OCI-M1 (cell line): ENCODE measurements at places on chromosomes 3 and 15.

DNA sequence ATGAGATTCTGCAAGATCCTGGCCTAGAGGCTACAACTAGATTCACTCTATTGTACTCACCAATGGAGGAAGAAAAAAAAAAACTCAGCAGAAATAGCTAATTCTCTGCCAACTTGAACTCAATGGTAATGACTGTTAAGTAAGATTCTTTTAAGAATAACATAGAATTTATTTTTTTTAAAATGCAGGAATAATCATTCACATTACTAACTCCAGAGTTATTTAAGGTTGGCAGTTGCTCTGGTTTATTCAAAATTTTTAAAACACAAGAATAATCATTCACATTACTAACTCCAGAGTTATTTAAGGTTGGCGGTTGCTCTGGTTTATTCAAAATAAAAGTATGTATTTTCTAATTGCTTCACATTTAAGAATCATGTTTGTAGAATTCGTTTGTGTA is 1071.9 kb downstream of the IGSF11 start:
- DNase-seq, result no peak

DNA sequence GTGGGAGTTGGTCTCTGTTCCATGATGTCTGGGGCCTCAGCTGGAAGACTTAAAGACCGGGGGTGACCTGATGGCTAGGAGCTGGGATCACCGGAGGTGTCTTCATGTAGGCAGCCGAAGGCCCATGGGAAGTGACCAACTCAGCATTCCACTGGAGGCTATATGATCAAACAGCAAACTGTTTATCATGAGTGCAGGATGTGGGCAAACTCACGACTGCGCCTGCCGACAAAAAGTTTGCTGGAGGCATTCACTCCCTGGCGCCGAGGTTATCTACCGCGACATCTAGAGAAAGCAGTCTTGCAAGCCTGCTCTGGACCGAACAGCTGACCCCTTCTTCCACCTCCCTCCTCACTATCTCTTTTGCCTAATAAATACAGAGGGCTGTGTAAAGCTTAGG is 62.7 kb upstream of the NR2C2 start:
- no peak for DNase-seq

DNA sequence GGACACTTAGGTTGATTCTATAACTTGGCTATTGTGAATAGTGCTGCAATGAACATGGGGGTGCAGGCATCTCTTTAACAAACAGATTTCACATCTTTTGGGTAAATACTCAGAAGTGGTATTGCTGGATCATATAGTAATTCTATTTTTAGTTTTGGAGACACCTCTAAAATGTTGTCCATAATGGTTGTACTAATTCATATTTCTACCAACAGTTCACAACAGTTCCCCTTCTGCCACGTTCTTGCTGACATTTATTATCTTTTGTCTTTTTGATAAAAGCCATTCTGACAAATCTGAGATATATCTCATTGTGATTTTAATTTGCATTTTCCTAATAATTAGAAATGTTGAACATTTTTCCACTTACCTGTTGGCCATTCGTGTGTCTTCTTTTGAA is 19.5 kb downstream of the CX3CR1 start:
- DNase-seq, result no peak

DNA sequence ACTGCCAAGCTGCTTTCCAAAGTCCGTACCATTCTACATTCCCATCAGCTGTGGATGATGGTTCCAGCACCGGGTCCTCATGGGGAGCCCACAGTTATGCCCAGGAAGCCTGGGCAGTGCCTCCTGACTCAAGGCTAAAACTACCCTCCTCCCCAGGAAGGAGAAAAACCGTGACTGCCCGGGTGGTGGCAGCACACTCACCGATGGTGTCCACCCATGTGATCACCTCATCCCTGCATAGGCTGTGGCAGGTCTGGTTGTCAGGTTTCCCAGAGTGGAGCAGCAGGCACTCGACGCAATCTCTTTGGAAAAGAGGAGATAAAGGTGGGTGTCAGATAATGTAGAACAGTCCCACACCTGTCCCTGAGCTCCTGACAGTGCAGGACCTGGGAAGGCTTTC is 38.6 kb downstream of the UMPS start:
- peak; percentile 54 for DNase-seq

DNA sequence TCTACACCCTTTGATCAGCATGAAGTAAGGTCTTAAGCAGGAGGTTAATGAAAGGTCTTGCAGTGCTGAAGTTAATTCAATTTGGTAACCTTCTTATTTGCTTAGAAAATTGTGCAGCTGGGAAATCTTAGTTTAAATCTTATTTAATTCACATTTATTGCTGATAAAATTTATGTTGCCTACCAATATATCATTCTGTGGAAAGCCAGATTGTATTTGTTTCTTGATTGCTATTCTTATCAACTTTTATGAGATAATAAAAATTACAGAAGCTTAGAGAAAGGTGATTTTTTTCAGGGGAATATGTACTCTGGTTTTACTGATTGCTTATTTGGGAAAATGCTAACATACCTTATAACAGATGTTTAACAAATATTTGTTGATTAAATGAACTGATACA is 64.0 kb upstream of the PAQR5 start:
- DNase-seq, result no peak

GRCh38 chr3:113439606-113440005 is 1.7 kb downstream of the CFAP44 start:
- DNase-seq, result no peak

DNA sequence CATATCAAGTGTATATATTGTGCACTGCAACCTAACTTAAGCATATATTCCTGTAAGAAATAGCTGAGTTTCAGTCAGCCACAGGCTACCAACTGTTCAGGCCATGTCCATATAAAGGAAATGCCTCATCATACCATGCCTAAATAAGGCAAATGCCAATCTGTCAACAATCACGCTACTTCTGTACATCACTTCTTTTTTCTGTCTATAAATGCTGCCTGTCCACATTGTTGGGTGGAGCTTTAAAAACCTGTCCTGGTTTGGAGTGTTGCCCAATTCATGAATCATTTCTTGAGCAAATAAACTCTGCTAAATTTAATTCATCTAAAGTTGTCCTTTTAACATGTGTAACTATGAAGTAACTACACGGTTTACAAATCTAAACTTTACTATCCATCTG is 1091.9 kb downstream of the NSUN3 start:
- peak; percentile 13 for DNase-seq

- DNase-seq, result peak; percentile 49
Measured at GRCh38 chr15:94453227-94453988, 222.0 kb downstream of the MCTP2 start.

GRCh38 chr3:141419946-141420345 is 51.6 kb downstream of the ZBTB38 start:
- no peak for DNase-seq

- no peak for DNase-seq
Measured at GRCh38 chr15:32709295-32710033, 8.3 kb upstream of the GREM1 start.

- DNase-seq, result no peak
Measured at GRCh38 chr15:84904419-84904818, 20.0 kb downstream of the SLC28A1 start.

DNA sequence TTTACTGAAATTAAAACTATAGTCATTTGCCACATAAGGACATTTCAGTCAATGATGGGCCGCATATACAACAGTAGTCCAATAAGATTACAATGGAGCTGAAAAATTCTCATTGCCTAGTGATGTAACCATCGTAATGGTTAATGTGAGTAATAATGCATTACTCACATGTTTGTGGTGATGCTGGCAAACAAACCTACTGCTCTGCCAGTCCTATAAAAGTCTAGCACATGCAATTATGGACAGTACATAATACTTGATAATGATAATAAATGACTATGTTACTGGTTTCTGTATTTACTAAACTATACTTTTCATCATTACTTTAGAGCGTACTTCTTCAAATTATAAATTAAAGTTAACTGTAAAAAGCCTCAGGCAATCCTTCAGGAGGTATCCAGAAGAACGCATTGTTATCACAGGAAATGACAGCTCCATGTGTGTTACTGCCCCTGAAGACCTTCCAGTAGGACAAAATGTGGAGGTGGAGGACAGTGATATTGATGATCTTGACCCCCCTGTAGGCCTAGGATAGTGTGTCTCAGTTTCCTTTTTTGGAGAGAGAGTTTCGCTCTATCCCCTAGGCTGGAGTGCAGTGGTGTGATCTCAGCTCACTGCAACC is 102.7 kb downstream of the ATP1B3 start:
- DNase-seq, result no peak

GRCh38 chr15:62639906-62640605 is 402.5 kb upstream of the TPM1 start:
- DNase-seq, result no peak

GRCh38 chr3:193865339-193865738 is 270.6 kb upstream of the HES1 start:
- DNase-seq, result no peak

GRCh38 chr15:57914350-57915055 is 151.0 kb downstream of the ALDH1A2 start:
- no peak for DNase-seq

GRCh38 chr15:86691091-86691663 is 611.5 kb downstream of the AGBL1 start:
- no peak for DNase-seq

DNA sequence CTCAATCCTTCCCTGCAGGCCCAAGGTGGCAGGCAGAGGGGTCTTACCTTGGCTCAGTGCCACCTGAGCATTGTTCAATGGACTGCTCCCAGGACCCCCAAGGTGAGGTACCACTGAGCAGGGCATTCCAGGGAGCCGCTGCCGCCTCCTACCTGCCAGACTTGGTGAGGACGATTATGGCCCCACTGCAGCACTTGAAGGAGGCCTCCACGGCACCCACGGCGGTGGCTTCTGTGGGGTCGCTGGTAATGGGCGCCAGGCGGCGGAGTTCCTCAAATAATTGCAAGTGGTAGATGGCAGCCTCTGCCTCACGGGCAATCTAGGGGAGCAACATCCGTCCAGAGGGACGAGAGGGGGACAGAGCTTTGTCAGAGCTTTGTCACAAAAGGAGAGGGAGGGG is 4.7 kb upstream of the GRAMD2A start:
- DNase-seq, result no peak

DNA sequence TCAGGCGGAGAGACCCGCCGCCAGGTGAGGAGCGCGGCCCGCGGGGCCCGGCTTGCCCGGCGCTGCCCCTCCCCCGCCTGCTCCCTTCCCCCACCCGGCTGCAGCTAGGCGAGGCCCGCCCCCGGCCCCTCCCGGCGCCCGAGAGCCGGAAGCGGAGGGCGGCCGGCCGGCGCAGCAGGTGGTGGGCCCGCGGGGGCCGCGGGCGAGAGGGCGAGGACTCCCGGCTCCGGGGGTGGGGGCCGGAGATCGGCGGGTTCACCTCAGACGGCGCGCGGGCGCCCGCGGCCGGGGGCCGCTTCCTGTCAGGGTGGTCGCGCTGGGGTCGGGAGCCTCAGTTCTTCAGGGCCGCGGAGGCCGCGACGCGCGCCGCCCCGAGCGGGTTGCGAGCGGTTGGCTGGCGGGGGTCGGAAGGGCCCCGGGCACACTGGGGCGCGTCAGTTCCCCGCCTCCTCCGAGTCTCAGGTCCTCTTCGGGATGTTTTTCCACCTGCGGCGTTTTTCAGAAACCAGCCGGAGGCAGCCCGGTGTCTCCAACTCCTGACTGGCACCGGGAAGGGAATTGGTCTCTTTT is 395 bp downstream of the ZFAND6 start:
- DNase-seq, result peak; percentile 70

- no peak for DNase-seq
Measured at GRCh38 chr3:120428924-120429323, 21.9 kb downstream of the FSTL1 start.

- DNase-seq, result no peak
Measured at GRCh38 chr3:8734908-8735307, 1.3 kb downstream of the CAV3 start.

DNA sequence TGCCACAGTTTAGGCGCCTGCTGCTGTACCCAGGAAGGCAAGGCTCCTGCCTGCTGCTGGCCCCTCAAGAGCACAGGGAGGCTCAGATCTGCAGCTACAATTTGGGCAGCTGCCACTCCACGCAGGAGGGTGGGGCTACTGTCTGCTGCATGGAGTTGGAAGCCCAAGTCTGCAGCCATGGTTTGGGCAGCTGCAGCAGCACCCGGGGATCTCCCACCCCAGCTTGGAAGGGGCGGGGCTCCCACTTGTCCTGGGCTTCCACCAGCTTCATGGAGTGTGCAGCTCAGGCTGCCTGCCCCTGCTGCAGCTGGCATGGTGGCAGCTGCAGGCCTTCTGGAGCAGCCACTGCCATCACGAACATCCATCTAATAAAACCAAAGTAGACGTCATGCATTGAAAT is 512.9 kb downstream of the PYDC2 start:
- DNase-seq, result no peak

DNA sequence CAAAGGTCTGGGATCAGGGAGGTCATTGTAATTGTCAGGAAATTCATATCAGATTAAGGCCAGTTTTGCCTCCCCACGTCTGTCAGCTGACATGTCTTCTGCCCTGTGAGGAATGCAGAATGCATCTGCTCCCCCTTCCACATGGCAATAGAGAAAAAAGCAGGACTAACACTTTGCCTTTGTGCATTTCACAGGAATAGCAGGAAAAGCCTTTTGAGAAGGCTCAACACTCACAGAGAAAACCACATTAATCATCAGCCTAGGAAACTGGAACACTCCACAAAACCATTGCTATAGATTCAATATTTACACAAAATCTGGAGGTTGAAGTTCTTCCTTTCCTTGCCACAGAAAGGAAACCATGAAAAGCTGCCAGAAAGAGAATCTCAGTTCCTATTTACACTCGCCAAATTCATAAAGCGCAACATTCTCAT is 165.2 kb upstream of the HES1 start:
- no peak for DNase-seq

DNA sequence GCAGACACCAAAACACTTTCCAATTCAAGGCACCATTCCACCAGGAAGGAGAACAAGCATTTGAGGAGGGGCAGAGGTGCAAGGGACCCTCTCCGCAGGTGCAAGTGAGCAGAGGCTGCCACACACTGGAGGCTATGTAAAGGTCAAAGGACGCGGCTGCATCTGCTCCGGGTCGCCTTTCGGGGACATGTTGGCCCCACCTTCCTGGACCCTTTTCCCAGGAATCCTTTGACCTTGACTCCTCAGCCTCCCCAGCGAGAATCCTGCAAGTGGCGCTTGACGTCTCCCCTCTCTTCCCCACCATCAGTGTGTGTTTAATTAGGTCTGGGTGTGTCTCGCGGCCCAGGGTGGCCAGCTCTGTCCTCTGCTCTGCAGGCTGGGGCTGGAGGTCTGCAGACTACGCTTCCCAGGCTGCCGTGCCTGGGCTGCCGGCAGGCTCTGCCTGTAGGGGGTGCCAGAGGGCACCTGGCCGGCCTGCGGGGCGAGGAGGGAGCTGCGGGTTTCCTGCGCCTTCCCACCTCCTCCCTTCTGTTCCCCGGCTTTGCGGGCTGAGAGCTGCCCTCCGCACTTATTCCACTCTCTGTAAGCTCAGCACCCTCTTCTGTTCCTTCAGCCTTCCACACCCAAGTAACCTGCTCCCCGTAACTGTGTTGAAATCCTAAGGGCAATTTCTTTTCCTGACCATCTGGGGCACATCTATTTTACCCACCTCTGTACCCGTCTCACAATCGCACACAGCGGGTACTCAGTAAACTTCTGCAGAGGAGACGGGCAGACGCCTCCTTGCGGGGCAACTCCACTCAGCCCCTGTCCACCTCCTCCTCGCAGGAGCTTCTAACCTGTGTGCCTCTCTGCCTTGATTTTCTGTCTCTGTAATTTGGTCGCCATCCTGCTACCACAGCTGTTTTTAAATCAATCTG is 129.8 kb downstream of the NSMCE3 start:
- DNase-seq, result peak; percentile 71
